ENCODE measurements at places on chromosomes 12 and 14.

DNA sequence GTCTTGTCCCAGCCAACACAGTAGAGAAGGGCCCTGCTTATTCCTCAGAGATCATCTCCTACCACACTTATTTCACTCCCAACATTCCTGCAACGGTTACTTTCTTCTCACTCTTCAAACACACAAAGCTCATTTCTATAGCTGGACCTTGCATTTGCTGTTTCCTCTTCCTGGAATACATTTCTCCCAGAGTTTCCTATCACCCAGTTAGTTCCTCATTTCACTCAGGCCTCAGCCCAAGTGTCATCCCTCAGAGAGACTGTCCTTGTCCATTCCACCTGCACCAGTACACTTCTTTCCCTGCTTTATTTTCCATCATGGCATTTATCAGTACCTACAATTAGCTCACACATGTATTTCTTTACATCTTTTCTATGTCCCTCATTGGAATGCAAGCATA lies 14.7 kb upstream of the STK38L start:
- DNase-seq: no peak

GRCh38 chr12:9813821-9814798 lies 13.2 kb upstream of the KLRF1 start:
- DNase-seq: peak; percentile 92

DNA sequence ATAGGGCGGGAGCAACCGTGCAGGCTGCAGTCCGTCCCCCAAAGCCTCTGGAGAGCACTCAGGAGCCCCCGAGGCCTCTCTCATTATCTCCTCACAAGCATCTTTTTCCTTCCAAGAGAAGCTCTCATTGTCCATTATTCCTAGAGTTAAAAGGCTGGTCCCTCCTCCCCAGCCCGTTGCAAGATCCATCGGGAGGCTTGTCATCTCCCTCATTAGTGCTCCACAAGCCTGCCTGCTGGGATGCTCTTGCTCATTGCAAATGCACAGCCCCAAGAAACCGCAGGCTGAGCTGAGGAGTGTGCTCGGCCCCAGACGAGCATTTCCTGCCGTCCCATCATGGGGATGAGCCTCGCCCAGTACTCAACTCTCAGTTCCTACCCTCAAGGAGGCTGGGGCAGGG lies 23.3 kb downstream of the NUAK1 start:
- DNase-seq: no peak

DNA sequence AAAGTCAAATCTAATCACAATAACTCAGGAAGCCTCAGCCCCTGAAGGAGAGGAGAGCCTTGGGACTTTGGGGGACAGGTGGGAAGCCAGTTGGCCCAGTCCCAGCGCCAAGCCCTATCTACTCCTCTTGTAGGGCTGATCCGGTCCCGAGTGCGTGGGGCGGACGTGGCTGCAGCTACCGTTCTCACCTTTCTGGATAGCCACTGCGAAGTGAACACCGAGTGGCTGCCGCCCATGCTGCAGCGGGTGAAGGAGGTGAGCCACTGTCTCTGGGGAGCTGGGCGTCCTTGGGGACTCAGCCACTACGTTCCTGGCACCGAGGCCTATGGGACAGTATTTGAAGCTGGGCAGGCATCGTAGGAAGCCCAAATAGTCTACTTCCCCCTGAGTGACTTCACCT lies 68.4 kb downstream of the GALNT16 start:
- no peak for DNase-seq

- DNase-seq: no peak
Observed at GRCh38 chr12:68831272-68831671, 23.3 kb downstream of the MDM2 start.

DNA sequence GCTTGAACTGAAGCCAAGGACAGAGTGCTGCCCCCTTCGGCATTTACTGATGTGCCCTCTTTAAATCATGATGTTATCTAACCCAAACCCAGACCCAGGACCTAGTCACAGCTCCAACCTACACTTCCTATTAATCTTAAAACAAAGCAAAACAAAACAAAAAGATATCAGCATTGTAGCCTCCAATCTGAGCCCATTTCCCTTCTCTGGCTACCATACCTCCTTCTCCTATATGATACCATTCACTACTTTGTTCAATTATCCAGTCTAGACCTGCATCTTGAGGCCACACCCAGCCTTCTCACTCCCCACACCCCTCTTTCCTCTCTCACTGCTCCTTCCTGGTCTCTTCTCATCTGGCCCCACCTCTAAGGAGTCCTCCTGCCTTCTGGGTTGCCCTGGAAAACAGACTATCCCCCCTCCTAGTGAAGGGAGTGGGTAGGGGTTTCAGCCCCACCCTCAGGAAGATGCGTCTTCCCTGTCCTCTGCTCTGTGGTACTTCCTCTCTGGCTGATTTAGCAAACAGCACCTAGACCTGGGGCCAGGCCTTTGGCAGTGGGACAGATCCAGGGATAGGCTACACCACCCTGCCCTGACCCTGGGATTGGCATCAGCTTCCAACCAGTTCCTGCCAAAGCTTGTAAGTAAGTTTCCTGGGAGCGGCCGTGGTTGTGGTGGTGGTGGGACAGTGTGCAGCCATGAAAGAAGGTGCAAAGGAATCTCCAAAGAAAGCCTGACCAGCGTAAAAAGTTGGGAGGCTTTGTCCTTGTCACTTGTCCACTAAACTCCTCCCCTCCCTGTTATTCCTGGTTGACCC lies 3.3 kb downstream of the LTB4R start:
- no peak for DNase-seq

GRCh38 chr12:50986966-50987737 lies 34.8 kb downstream of the HIGD1C start:
- no peak for DNase-seq

- DNase-seq: no peak
Observed at GRCh38 chr14:74610866-74611649, 979 bp downstream of the LTBP2 start.

- DNase-seq: no peak
Observed at GRCh38 chr14:48373981-48374380, 698.6 kb upstream of the MDGA2 start.

DNA sequence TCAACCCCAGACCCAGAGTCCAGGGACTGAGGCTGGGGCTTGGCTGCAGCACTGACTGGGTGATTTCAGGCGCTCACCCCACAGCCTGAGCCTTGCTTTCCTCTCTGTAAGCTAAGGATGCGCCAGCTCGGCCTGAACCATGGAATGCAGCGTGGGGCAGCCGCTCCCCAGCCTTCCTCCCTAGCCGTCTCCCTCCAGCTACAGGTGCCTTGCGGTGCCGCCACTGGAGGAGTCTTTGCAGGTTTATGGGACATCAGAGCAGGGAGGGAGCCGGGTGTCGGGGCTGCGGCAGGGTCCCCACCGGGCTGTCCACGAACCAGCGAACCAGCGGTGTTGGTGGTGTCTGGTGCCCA lies 19.4 kb downstream of the PPP2R5C start:
- DNase-seq: no peak

GRCh38 chr14:39016733-39017095 lies 86.3 kb downstream of the SEC23A start:
- no peak for DNase-seq

All from CD8-positive, alpha-beta memory T cell (primary cell).